ENCODE measurements at places on chromosomes 3 and 15.

- no peak for DNase-seq
Measured at GRCh38 chr3:12423131-12423530, 61.1 kb upstream of the TSEN2 start.

GRCh38 chr15:39400821-39401550, 179.9 kb upstream of the THBS1 start:
- no peak for DNase-seq

GRCh38 chr3:80696280-80696679, 928.5 kb upstream of the ROBO1 start:
- no peak for DNase-seq

DNA sequence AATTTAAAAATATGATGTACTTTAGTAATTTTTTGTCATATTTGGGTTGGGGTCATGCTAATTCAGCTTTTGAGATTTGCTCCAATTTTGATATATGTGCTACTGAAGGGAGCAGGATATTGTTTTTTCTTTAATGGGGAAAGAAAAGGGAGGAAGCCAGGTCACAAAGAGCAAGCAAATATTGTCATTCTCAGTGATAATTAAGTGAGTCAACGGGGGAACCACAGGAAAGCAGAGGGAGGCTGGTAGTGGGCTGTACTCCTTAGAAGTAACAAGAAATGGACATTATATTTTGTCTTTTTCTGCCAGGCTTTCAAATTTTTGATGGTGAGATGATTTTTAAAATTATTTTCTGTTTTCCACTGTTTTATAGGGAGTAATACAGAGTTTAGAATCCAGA, 45.6 kb upstream of the NMD3 start:
- DNase-seq = no peak

DNA sequence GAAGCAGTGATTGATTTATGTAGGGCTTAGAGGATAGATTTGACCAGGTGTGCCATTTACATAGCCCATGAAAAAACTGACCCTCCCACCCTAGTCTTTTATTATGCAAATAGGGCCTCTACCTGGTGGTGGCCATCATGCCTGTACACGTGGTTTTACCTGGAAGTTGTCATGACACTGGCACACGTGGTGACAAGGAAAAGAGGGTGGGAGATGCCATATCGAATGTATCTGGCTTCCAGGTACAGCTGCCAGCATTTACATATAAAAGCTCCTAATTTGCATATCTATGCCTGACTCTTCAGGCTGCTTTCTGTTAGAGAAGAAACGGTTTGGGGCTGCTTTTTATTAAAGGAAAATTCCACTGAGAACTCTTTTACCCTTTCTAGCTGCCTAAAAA, 35.0 kb upstream of the DNAJC13 start:
- no peak for DNase-seq

DNA sequence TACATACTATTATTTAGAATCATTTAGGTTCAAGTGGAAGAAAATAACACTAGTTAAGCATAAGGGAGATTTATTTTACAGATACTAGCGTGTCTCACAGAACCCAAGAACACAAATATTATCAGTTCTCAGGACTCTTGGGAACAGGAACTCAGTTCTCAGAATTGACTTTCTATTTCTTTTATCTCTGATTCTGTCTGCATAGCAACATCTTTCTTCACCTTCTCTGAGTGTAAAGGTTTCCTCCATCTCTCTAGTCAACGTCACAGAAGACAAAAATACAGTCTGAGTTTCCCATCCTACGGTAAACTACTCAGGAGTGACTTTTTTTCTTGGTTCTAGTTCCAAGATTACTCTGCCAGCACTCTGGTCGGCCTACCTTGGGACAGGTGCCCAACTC, 220.0 kb downstream of the SV2B start:
- DNase-seq = no peak

- no peak for DNase-seq
Measured at GRCh38 chr3:174618368-174619080, 240.6 kb upstream of the NAALADL2 start.

GRCh38 chr3:117898722-117899522, 1135.7 kb downstream of the IGSF11 start:
- no peak for DNase-seq

- no peak for DNase-seq
Measured at GRCh38 chr3:26708501-26708900, 85.9 kb downstream of the LRRC3B start.

DNA sequence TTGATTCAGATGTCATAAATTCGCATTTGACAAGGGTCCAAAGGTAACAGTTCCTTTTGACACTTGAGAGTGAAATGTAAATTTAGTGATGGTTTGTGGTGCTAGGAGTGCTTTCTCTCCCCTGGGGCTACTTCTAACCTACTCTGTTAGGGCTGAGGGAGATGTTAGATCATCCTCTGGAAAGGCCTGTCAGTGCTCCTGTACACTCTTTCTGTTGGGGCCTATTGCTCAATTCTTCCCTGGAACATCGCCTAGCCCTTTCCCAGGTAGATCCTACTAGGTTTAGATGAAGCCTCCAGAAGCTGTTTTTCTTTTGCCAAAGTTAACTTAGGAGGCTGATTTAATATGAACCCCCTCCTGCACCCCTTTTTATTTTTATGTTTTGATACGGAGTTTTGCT, 1.4 kb downstream of the PCCB start:
- no peak for DNase-seq

GRCh38 chr15:98719137-98719740, 70.9 kb downstream of the IGF1R start:
- DNase-seq = no peak

GRCh38 chr3:147423798-147424580, 14.8 kb downstream of the ZIC1 start:
- no peak for DNase-seq

GRCh38 chr3:2261747-2262146, 163.1 kb downstream of the CNTN4 start:
- DNase-seq = no peak

- DNase-seq = no peak
Measured at GRCh38 chr15:42619656-42620371, 44.4 kb downstream of the STARD9 start.

- peak; percentile 20 for DNase-seq
Measured at GRCh38 chr15:92082006-92082843, 228.7 kb downstream of the SLCO3A1 start.

DNA sequence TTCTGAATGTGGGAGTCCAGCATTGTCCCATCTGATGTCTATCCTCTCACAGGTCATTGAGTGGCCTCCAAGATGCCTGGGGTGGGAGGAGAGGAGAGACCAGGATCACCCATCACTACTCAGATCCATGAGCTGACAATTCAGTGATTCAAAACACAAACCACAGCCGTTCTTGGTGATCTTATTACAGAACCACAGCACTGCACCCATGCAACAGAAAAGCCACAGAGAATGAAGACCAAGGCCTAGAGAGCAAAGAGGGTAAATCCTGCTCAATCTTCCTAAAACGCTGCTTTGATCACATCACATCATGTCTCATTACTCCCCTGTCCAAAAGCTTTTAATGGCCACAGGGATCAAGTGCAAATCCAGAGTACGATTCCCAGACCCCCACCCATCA, 23.5 kb downstream of the ANP32A start:
- DNase-seq = no peak

DNA sequence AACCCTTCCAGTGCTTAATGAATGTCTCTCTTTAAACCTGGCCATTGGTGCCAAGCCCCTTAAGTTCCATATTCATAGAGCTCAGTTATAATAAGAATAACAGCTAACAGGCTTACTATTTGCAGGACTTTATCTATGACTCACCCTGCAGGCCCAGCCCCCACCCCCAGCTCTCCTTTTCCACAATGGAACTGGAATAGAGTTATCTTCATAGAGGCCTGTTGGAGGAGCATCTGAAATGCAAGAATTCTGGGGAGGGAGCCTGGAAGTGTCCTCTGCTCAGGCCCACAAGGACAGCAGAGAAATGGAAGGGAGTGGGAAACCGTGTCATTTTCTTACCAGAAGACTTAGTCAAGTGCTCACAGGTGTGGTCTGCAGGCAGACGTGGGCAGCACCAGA, 52.8 kb downstream of the SEMA5B start:
- DNase-seq = no peak

DNA sequence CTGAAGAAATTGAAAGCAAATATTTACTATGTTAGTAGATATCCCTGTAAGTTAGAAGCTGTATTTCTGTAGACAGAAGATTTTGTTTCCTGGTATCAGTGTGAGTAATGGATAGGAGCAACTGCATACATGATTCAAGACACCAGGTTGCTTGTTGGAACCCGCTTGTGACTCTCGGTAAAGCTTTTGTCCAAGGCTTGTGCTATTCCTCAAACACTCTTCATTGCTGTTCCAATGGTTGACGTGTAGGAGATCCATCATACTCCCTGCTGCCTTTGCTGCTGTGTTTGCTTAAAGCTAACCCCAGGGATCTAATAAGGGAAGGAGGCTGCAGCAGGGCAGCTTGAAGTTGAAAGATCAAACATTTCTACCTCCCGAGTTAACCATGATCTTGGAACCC, 160.1 kb downstream of the RSRC1 start:
- no peak for DNase-seq

- no peak for DNase-seq
Measured at GRCh38 chr15:66433726-66434125, 47.0 kb downstream of the MAP2K1 start.

GRCh38 chr15:56199038-56199437, 44.6 kb downstream of the RFX7 start:
- DNase-seq = no peak

DNA sequence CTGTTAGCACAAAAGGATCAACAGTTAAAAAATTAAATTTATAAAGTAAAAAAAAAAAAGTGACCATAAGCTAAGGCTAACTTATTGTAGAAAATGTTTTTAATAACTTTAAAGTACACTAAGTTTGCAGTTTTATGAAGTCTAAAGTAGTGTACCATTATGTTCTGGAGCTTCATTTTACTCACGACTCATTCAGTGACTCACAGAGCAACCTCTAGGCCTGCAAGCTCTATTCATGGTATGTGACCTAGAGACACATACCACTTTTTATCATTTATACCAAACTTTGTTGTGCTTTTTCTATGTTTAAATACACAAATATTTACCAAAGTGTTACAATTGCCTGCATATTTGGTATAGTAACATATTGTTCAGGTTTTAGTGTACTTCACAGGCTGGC, 1552.3 kb downstream of the OTOL1 start:
- DNase-seq = no peak

DNA sequence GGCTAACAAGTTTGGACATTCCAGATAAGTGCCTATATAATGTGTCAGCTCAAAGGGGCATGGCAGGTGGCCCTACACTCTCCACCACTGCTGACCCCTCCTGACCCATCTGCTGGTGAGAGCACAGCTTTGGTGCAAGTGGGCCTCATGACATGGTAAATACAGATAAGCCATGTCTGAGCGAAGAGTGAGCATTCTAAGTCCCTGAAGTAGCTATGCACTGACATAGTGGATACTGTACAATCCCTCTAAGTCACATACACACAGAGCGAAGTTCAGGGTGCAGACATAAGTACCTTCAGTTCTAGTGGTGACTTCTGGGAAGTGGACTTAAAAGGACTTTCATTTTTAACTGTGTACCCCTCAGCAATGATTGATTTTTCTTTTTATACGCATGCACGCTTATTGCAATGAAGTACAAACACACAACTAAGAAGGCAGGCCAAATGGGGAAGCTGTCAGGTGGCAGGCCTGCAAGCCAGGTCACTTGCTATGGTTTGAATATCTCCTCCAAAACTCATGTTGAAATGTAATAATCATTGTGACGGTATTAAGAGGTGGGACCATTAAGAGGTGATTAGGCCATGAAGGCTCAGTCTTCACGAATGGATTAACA, 41.5 kb downstream of the TBC1D2B start:
- DNase-seq = no peak

GRCh38 chr15:24943361-24943760, 11.4 kb upstream of the SNRPN start:
- no peak for DNase-seq

- DNase-seq = no peak
Measured at GRCh38 chr3:197209366-197210260, 88.8 kb downstream of the DLG1 start.

GRCh38 chr3:48434591-48435222, 4.8 kb upstream of the PLXNB1 start:
- DNase-seq = no peak

GRCh38 chr15:87735522-87735921, 521.0 kb downstream of the NTRK3 start:
- DNase-seq = no peak

- no peak for DNase-seq
Measured at GRCh38 chr15:91118817-91119590, 18.9 kb downstream of the SV2B start.

- DNase-seq = no peak
Measured at GRCh38 chr3:18354701-18355100, 70.4 kb downstream of the SATB1 start.

- DNase-seq = no peak
Measured at GRCh38 chr3:106821801-106822200, 555.4 kb upstream of the CCDC54 start.

GRCh38 chr3:119978554-119979208, 115.6 kb downstream of the GSK3B start:
- DNase-seq = no peak

DNA sequence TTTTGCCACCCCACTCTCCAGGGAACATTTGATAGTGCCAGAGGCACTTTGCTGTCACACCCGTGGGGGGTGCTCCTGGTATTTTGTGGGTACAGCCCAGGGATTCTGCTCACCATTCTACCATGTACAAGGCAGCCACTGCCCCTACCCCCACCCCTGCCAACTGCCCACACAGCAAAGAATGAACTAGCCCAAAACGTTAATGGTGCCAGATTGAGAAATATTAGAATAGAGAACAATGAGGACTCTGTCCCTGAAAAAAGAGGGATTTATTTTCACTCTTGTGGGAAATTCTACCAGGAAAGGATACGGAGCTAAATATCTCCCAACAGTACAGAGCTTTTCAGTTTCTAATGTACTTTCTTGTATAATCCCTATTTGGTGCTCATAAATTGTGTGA, 154.5 kb upstream of the SUCLG2 start:
- no peak for DNase-seq

DNA sequence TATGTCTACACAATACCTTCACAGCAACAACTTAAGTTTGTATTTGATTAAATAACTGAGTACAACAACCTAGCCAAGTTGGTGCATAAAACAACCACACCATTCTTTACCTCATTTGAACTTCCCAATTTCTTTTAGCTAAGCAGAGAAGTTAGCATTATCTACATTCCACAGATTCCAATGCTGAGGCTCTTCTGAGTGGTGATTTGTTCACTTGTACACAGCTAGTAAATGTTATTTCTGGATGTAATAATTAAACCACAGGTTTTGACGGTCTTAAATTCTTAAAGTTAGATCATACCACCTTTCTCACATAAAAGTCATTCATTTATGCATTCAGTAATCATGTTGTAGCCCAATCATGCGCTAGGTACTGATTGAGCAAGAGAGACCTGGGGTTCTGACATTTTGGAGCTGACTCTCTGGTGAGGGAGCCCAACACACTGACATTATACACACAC, 102.5 kb downstream of the SST start:
- no peak for DNase-seq
